Fibroblast of skin of right quadriceps (primary cell): ENCODE measurements at places on chromosomes 3 and 15.

DNA sequence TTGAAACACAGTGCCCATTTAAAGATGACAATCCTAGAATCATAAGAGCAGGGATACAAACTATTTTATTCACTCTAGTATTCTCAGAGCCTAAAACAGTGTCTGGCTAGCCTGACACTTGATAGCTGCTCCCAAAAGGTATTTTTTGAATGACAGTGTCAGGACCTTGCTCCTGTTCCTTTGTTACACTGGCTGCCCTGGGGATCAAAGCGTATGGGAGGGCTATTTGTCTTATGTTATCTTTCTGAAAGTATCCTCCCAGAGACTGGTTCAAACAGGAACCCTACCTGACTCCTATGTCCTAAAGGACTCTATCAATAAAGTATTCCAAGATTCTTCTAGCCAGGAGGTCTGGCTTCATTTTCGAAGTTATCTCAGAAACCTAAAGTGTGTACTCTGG, 621.4 kb downstream of the FHIT start:
- DNase-seq: no peak

GRCh38 chr3:126082362-126083137, 1.4 kb downstream of the SLC41A3 start:
- DNase-seq: no peak

- DNase-seq: no peak
Measured at GRCh38 chr3:155525324-155525833, 219.5 kb downstream of the PLCH1 start.

GRCh38 chr3:79369306-79369705, 398.5 kb downstream of the ROBO1 start:
- no peak for DNase-seq
